ENCODE measurements at places on chromosomes 6 and 20.

DNA sequence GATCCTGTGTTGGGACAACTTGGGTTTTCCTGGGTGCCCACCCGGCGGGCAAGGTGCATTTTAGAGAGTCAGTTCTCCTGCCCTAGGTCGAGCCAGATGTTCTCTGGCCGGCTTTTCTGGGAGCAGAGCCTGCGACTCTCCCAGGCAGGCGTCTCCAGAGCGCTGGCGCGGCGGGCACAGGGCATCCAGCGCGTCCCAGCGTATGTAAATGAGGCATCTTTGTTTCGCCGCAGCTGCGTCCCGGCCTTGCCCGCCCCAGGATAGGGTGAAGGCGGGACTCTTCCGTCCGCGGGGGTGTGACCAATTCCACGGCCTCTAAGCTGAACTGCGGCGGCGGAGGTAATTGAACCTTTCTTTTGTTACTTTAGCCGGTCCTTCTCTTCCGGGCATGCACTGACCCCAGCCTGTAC, 9.1 kb downstream of the GRIK2 start:
- DNase-seq, result no peak

DNA sequence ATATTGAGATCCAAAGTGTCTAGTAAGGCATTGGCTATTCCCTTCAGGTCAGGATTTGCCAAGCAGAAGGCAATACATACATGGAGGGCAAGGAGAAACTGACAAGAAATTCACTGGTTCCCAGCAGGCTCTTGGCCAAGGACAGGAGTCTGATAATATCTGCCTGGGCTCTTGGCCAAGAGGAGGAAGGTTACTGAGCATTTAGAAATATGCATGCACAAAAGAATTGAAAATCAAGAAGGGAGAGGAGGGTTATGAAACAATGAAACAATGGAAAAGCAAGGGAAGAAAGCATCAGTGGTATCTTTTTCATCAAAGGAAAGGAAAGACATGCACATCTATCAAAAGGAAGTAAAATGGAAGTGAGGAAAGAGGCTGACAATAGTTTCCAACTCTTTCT, 42.4 kb downstream of the ARHGAP18 start:
- DNase-seq, result no peak

DNA sequence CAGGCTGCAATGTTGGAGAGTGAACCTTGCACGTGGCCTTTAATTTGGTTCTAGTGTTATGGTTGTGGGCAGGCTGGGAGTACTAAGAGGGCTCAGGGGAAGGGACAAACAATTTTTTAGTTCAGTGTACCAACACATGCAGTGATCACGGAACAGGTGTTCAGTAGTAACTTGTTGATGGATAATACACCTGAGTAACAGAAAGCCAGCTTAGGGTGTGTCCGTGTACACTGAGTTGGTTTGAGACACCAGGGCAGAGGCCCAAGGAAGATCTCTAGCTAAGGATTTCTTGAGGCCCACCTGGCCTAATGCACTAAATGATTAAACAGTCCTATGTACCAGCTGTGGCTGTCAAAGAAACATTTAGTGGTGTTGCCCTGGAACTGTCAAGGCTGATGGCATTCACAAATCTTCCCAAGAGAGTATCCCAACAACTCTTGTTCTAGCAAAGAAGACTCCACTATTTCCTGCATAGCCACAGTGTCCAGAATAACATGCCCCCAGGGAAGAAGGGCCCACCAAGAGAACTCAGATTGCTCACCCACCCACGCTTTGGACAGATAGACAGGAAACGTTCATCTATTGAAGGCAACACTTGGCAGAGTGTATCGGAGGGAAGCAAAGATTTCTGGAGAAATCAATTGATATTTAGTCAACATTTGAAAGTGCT, 60.0 kb downstream of the CD83 start:
- DNase-seq, result no peak

DNA sequence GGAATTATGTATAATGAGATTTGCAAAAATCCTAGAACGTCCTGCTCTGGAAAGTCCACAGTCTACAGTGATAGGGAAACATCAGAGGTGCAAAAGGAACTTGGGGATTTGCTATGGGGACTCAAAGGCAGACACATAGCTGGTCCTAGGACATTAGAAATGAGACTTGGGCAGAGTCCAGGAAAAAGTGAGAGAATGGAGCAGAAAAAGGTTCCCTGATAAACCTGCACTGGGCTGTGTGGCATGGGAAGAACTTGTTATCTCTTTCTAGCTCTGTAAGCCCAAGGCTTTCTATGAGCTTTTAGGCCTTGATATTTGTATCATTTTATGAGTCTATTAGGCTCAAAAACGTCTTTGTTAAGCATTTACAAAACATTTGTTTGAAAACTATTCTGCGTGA, 15.2 kb downstream of the PRND start:
- no peak for DNase-seq

DNA sequence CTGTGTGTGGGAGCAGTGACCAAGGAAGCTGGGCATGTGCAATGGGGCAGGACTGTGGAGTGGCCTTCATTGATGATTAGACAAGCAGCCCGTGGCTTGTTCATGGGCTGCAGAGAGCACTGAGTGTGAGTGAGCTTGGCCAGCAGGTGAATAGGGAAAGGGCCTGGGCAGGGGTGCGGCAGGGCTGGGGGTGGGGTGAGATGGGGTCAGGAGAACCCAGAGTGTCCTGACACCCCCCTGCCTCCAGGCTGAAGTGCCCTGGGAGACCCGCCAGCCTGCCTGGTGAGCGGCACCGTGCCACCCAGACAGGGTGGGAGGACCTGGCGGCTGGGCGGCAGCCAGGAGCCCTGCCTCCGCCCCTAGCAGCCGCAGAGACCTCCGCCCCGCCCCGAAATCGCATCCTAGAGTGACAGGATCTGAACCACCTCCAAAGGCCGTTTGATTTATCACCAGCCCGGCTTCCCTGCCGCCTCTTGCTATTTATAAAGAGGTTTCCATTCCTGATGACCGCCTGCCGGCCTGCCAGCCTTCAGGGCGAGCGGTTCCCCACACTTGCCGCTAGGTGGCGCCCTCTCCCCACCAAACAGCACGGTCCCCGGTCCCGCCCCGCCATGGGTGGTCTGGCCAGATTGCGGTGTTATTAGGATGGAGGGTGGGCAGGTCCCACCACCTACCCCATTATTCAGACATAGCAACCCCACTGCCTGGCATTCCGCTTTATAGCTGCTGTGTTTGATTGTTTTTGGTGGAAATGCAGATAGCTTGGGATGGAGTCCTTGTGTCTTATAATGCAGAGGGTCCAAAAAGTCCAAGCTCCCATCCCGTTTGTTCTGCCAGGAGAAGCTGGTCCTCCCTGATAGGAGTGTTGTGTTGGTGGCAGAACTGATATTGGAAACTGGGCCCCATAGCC, 3.5 kb downstream of the MYLK2 start:
- DNase-seq, result peak; percentile 71

DNA sequence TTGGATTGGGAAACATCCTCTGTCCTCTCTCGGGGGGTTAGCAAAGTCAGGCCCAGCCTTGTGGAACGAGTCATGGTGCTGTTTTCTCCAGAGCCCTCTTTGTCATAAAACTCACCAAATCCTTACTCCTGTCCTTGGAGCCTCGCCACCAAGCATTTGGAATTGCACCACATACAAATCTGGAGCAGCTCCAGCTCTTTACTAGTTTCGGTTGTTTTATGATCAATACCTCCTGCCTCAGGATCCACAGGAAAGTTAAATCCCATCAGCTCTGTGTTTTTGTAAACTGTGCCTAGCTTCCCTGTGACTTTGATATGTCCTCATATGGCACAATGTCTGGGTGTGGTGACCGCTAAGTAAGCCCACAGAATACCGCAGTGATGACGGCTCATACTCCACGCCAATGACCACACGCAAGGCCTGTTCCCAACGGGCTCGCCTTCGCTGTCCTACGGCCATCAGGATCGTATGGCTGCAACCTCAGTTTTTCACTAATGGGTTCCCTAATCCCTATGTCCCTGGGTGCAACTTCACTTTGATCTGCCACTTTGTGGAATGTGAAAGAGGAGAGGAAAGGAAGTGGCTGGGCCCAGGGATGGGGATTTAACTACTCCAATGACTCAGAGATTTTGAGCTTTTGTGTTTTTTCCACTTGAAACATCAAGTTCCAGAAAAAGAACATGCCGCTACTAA, 111.3 kb upstream of the FOXQ1 start:
- no peak for DNase-seq

DNA sequence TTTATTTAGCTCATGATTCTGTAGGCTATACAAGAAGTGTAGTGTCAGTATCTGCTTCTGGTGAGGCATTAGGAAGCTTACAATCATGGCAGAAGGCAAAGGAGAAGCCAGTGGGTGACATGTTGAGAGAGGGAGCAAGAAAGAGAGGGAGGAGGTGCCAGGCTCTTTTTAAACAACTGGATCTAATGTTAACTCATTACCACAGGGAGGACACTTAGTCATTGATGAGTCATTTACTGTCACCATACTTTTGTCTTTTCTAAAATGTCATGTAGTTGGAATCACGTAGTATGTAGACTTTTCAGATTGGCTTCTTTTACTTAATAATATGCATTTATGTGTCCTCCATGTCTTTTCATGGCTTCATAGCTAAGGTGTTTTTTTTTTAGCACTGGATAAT, 58.1 kb downstream of the NUS1 start:
- no peak for DNase-seq

DNA sequence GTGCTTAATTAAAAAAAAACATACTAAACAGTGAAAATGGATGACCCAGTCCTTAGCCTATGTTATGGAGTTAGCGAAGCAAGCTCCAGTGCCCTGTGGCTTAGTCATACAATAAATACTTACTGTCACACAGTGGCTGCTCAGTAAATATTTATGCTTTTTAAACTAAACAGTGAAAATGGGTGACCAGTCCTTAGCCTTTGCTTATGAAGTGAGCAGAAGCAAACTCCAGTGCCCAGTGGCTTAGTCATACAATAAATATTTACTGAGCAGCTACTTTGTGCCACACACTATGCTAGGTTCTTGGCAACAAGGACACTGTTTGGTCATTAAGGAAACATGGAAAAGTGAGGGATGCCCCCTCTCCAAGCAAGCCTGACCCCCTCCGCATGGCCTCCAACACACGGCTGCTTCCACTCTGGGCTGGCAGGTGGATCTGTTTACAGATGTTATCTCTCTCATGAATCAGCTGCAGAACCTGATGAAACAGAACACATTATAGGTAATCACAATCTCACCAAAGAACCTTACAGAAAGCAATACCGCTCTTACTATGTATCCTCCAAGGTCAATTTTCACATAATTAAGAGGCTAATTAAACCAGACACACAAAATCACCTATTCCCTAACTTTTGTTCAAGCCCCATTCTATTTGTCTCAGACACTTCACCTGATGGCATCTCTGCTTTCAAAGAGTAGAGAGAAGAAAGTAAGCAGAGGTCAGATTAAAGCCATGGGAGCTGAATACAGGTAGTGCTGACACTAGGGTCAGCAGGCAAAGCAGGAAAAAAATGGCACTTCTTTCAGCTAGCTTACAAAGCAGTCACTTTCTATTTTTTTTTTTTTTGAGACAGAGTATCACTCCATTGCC, 27.3 kb downstream of the CDK5RAP1 start:
- no peak for DNase-seq

DNA sequence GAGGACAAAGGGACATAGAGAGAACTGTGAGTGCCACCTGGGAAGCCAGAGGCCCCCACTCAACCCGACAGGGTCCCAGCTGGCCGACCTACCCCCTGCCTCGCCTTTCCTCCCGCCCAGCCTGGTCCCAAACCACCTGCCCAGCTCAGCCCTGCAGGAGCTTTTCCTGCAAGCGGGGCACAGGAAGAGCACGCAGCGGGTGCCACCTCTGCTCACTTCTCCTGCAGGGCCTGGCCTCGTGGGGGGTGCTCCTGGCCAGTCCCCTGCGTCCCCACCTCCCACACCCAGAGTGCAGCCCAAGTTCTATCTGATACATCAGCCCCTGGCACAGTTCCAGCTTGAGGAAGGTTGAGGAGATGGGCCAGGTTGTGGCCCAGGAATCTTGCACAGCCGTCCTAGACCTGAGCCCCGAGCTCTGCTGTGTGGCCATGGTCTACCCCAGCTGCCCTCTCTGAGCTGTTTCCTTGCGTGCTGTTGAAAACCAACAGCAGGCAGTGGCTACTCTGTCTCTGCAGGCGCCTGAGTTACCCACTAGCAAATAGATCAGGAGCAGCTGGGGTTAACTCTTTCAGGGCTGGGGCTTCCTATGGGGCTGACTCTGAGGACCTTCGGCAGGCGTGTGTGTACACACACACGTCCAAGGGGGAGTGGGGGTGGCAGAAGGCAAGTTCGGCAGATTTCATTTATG, 1.7 kb downstream of the NECAB3 start:
- DNase-seq, result no peak

GRCh38 chr6:67952948-67953347, 682.1 kb upstream of the ADGRB3 start:
- no peak for DNase-seq

DNA sequence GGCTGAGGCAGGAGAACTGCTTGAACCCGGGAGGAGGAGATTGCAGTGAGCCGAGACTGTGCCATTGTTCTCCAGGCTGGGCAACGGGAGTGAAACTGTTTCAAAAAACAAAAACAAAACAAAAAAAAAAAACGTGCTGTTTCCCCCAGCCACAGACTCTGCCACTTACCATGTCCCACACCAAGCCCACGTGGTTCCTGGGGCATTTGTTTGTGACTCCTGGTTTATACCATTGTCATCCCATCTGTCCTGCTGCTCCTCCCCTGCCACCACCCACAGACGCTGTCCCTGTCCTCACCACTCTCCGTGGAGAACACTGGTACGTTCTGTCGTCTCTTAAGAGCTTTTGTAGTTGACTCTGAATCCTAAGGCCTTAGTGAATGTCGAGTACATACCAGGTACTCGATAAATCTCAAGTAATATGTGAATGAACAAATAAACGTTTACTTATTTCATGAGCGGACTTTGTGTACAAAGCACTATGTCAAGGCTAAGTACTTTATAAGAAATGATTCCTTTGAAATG, 48.0 kb upstream of the KIF13A start:
- DNase-seq, result no peak

DNA sequence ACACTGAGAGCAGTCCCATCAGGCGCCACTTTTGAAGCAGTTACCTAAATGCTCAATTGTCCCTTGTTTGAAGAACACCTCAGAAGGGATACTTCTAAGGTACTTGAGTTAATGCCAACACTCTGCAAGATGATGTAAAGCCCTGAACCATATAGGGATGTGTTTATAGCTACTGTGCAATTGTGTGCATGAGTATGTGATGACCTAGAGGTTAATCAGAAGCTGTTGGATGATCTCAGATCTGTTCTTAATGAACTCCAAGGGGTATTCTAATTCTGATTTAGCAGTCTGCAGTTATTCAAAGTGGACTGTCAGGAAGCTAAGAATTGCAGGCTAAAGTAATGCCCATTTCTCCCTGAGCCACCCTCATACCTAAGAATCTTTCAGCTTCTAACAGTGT, 158.3 kb downstream of the TMEM242 start:
- DNase-seq, result no peak

DNA sequence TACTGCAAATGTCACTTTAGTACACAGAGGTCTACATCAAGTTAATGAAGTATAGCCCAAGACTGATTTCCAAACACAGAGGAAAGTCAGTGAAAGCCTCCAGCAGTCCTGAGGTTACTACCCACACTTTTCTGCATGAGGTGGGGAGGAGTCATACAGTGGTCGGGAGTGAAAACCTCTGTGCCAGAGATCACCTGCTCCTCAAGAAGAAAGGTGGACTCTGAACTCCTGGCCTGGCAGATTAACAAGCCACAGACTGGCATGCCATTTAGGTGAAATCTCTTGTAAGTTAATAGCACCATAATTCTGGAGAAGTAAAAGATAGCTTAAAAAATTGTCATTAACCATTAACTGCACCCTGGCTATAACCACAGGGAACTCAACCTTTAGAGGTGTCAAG, 125.0 kb upstream of the LAMP5 start:
- DNase-seq, result no peak

- DNase-seq, result no peak
These were observed 130.0 kb upstream of the GGTLC1 start for GRCh38 chr20:24118441-24119175.

GRCh38 chr20:24657878-24658620, 188.6 kb downstream of the SYNDIG1 start:
- no peak for DNase-seq

All from effector CD4-positive, alpha-beta T cell (primary cell).